CD4-positive, alpha-beta T cell treated with Interferon alpha-2 for 1 hour (primary cell): ENCODE measurements at places on chromosomes 7 and 10.
A peak's percentile ranks its signal among the peaks of the same experiment; 100 is the strongest.

DNA sequence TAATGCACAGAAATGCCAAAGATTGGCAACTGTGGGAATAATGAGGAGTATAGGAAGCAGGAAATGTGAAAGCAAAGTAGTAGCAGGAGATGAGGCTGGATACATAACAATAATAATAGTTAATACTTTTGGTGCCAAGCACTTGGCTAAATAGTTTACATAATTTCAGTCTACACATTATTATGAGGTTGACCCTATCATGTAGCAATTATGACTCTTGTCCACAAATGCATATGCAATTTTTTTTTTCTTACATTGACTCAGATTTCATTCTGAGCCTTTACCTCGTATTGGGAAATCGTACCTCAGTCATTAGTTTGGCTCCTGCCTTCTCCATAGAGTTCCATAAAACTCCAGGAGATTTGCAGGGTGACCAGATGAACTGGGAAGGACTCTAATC, 219.9 kb downstream of the SUGCT start:
- DNase-seq: no peak

GRCh38 chr10:124998624-124999291, 56.8 kb downstream of the ZRANB1 start:
- no peak for DNase-seq

GRCh38 chr10:24242562-24242961, 33.6 kb downstream of the KIAA1217 start:
- DNase-seq: no peak

DNA sequence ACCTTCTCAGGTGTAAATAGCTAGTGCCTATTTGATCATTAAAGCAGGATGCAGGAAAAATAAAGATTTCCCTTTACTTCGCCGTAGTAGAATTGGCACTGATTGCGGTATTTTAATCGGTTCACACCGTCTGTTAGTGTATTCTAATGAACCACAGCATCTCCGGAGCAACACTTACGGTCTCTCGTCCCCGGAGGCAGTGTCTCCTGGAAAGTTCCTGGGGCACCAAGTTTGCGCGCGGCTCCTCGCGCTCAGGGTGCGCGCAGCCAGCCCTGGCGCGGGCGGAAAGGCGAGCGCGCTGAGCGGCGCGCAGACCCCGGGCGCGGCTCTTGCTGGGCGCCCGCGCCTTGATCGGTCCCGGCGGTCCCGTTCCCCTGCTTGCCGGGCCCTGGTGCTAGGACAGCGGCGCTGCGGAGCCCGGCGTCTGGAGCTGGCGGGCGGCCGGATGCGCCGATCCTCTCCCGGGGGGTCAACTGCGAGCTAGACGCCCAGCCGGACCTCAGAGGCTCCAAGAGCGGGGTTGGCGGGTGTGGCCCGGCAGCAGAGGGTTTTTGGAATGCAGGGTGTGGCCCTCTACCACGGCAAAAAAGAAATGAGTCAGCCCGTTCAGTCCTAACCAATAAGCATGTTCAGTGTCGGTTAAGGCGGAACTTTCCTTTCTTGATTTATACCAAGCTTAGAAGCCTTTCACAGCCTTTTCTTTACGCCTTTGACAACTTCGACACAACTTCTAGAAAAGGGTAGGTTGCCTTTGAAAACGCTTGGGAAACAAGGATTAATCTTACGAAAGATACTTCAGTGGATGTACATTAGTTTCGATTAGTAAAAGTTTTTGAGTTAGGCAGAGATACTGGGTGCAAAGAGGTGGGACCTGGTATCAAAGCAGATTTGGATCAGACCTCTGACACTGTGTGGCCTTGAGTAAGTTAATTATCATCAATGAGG, 166.8 kb upstream of the ASAH2 start:
- peak; percentile 60 for DNase-seq

GRCh38 chr10:16883084-16883483, 65.9 kb upstream of the RSU1 start:
- DNase-seq: no peak

- DNase-seq: peak; percentile 1
Observed at GRCh38 chr7:20470726-20471125, 140.0 kb downstream of the ITGB8 start.

- no peak for DNase-seq
Observed at GRCh38 chr10:110530131-110530831, 32.6 kb downstream of the DUSP5 start.

- no peak for DNase-seq
Observed at GRCh38 chr10:20277820-20278219, 461.6 kb downstream of the PLXDC2 start.

DNA sequence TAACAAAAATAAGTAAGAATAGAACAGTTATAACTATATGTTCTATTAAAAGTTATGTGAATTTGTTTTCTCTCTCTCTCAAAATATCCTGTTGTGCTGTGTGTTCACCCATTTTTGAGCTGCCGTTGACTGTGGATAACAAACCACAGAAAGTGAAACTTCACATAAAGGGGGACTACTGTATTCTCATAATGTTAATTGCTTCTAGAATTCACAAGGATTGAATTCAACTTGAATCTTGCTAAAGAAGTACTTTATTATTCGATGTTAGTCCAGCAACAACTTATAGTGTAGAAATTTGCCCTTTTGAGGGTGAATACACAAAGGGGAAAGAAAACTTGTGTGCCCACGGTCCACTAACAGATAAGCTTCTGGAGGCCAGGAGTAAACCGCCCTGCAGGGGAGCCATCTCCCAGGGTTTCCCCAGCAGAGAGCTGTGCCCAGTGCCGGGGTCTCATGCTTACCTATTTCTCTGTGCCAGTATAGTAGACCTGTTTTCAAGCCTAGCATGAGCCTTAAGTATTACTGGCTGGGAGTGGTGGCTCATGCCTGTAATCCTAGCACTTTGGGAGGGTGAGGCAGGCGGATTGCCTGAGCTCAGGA, 87.1 kb downstream of the KAT6B start:
- DNase-seq: peak; percentile 9

- DNase-seq: peak; percentile 84
Observed at GRCh38 chr10:73991884-73992245, 6.1 kb upstream of the VCL start.

DNA sequence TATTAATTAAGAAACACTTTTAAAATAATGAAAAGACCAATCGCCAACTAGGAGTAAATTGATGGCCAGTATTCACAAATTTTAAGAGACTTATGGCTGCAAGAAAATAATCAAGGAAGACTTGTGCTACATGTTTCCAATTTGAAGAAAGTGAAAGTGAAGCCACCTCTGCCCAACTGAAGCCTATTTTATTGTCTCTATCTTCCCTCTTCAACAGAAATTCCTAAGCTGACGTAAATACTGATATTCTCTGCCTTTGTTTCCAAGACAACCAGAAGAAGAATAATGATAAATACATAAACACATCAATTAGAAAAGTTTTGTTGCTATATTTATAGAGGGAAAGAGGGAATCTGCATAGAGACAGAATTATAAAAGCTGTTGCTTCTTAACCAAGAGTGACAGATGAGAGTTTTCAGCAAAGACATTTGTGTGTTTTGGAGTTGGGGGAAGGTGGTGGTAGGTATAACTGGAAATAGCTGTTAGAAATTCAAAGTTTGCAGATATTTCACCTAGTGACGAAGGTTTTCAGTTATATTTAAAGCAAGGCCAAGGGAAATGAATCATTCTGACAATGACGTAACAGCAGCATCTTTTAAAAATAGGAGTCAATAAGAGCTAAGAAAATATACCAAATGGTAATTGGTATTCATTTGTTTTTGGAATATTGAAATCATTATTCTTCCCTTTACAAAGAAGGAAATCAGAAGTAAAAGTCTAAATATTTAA, 576.6 kb upstream of the SORCS1 start:
- no peak for DNase-seq

GRCh38 chr7:42625421-42625820, 286.4 kb downstream of the C7orf25 start:
- DNase-seq: no peak

GRCh38 chr10:118875087-118875486, 120.3 kb upstream of the CACUL1 start:
- no peak for DNase-seq

- no peak for DNase-seq
Observed at GRCh38 chr7:130350945-130351790, 6.6 kb downstream of the CPA5 start.

DNA sequence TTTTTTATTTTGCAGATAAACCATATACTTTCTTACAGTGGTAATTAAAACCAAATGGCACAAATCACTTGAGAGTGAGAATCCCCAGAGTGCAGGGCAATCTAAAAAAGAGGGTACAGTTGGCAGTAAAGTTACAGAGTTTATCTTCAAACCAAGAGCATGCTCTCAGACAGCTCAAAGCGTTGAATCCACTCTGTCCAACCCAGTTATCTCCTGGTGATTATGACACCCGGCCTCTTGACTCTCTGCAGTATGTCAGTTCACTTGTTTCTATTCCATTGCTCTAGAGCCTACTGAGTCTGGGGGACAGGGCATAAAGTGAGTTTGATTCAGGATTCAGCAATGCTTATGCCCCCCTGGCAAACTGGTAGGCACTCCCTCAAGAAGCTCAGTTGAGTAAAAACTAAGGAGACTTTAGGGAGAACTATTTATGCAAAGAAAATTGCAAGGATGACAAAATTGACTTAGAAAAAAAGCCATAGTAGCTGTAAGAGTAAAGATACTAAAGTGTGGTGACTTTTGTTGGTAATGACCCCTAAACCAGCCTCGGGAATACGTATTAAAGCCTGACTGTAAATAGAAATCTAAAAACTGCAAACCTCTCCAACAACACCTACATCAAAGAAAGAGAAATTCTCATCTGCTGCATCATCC, 55.5 kb downstream of the COL1A2 start:
- DNase-seq: no peak

DNA sequence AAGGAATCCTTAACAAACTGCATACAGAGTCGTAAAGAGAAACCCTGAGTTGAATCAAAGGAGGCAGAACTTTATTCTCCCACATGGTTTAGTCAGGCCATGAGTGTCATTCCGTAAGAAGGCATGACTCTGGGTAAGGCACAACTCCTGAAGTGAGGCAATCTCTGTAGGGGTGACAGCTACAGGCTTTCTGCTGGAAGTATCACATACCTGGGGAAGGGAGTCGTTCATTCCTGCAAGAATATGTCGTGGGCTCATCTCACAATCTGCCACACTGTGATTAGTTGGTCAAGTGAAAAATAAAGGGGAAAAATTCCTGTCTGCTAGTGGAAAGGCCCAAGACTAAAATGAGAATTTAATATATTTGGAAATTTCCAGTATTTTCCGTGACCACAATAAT, 392.6 kb downstream of the POM121L12 start:
- DNase-seq: no peak

GRCh38 chr10:123009105-123009820, 457 bp downstream of the ACADSB start:
- peak; percentile 13 for DNase-seq
